ENCODE measurements at places on chromosomes 13 and 19.

- DNase-seq: no peak
Observed at GRCh38 chr13:80029170-80029569, 311.8 kb downstream of the SPRY2 start.

DNA sequence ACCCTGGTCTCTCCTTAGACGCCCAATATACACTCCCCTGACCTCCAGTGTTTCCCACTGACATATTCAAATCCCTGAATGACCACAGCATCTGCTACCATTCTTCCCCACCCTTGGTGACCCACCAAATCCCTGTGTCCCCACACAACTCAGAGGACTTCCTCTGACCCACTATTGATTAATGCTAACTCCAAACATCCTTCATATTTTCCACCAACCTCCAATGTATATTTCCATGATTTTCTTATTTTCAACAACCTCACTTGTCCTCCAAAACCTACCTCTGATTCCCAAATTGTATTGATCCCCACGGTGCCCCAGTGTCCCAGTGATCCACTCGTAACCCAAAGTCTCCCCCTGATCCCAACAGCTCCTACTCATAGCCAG lies 526 bp upstream of the DMWD start:
- no peak for DNase-seq

- no peak for DNase-seq
Observed at GRCh38 chr19:33376423-33376822, 2.9 kb downstream of the CEBPG start.

GRCh38 chr19:5125797-5126497 lies 157.0 kb downstream of the KDM4B start:
- no peak for DNase-seq

- DNase-seq: no peak
Observed at GRCh38 chr13:113397608-113398425, 33.9 kb upstream of the GRTP1 start.

GRCh38 chr13:95067303-95067702 lies 233.9 kb downstream of the ABCC4 start:
- no peak for DNase-seq

GRCh38 chr13:20119960-20120359 lies 40.9 kb downstream of the GJA3 start:
- no peak for DNase-seq

DNA sequence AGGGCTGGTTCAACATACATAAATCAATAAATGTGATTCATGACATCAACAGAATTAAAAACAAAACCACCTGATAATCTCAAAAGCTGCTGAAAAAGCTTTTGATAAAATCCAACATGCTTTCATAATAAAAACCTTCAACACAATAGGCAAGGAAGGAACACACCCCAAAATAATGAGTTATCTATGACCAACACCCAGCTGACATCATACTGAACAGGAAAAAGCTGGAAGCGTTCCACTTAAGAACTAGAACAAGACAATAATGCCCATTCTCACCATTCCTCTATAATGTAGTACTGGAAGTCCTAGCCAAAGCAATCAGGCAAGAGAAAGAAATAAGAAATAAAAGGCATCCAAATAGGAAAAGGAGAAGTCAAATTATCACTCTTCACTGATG lies 116.2 kb upstream of the FREM2 start:
- no peak for DNase-seq

DNA sequence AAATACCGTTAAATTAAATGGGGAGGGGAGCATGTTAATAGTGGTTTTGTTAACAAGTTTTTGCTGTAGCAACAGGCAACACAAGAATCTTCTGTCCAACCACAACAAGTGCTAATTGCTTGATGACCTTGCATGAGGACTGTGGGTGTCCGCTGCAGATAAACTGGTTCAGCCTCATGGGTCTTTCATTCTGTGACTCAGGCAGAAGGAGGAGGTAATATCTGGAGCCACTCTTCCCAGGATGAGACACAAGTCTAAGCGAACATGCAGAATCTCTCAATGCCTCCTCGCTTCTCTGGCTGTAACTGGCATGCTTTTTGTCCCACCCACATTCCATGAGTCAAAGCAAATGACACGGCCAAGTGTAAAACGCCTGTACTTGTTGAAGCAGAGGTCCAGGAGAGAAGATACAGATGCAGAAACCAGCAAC lies 56.6 kb upstream of the MYO16 start:
- no peak for DNase-seq

DNA sequence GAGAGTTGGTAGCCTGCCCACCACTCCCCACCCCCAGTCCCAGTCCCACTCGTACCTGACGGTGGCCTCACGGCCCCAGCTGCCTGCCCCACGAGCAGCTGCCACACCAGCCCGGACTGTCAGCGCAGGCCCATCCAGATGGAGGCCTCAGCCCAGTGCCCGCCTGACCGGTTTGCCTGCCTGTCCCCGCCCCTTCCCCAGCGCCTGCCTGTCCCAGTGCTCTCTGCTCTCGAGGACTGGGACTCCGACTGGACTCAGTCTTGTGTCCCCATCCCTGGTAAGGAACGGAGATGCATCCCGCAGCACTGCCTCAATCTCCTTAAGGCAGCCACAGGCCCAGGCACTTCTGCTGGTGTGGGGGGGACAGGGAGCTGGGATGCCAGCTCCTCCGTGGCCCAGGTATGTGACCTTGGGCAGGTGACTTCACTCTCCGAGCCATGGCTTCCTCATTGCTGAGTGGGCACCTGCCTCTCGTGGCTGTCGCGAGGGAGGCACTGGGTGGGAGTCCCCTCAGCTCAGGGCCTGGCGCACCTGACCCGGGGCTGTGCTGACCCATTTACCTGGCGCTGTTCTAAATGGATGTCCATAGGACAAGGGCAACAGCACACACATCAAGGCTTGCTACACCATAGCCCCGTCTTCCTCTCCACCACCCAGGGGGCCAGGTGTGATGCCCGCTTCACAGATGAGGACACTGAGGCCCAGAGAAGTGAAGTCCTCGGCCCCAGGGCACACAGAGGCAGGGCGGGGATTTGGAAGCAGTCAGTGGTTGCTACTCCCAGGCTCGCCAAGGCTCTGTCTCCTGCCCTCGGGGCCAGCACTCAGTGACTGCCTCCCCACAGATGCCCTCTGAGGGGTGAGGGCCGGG lies at the start of gene NKPD1:
TSS of gene NKPD1 (minus strand) at position 113 of the 868 bp plus-strand sequence. CDS start 832 bp downstream, outside the sequence.
- no peak for DNase-seq

GRCh38 chr13:80134346-80134745 lies 206.6 kb downstream of the SPRY2 start:
- no peak for DNase-seq

DNA sequence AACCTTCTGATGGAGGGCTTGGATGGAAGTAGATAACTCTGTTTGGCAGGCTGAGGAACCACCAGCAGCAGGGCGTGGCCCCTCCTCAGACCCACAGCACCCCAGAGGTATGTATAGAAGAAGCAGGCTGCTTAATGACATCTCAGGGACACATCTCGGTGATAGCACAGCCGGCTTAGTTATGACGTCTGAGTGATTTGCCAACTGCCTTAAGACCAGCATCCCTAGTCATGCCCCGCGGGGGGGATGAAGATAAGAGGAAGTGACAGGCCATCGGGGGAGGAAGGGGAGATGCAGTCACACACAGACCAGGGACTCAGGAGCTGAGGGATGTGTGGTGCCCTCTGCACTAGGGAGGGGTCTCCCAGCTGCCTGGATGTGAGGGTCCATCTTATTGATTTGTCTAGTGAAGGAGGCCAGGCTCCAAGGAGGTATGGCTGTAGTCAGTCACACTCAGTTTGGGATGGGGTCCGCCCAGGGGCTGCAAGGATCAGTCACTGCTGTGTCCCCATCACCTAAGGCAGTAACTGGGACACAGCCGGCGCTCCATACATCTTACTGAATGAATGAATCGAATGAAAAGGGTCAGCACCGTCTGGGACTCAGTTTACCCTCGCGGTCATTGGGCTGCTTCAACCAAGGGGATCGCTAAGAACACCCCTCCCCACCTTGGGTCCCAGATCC lies 19.2 kb upstream of the ERCC1 start:
- DNase-seq: no peak

GRCh38 chr13:98476538-98476966 lies 100.4 kb downstream of the STK24 start:
- DNase-seq: no peak

DNA sequence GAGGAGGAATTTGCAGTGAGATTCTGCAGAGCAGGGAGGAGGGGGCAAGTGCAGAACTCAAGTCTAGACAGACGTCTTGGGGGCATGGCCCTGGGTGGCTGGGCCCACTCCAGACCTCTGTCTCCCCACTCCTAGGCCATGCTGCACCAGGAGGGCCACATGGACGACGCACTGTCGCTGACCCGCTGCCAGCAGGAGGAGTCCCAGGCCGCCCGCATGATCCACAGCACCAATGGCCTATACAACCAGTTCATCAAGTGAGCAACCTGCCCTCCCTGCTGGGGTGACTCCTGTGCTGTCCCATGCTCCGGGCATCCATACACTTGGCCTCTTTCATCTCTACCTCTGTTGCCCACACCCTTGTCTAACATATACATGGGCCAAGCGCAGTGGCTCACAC lies 18.1 kb downstream of the RYR1 start:
- DNase-seq: no peak

GRCh38 chr13:71663431-71663830 lies 203.6 kb downstream of the DACH1 start:
- DNase-seq: no peak

DNA sequence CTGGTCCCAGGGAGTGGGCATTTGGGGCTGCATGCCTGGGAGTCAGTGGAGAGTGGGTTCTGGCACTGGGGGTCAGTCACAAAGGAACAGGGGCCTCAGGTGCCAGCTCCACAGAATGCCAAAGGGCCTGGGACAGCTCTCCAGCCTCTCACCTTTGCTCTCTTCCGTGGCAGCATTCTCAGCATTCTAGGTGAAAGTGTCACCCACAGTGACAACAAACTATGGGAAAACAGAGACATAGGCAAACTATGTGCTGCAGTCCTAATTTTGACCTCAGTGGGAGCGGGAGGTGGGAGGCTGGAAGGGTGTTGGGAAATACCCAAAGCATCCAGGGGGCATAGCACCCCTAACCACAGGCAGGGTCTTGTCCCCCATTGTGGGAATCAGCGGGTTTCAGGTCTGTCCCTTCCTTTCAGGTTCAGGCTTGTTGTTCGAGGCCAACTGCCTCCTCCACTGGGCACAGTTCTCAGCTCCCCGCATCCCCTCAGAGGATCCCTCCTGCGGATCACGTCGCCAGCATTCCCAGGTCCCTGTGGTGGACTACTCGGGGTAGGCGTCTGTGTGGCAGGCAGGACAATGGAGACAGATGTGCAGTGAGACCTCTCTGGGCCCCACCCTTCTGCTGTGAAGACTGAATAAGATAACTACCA lies 52.4 kb downstream of the TSHZ3 start:
- DNase-seq: no peak

DNA sequence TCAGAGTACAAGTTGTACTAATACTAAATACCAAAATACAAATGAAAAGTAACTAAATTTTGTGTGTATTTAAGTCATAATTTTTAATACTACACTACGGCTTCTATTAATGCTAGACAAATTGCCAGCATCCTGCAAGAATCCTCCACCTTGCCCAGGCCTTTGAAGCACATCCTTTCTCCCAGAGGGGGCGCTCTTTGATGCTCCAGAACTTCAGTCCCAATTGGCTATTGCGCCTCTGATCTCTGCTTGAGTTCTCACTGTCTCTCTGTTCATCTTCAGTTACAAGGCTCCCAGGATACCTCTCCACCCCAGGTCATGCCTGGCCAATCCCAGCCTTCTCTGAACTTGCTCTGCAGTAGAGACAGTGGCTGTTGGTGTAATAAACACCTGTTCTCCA lies 141.0 kb downstream of the DCLK1 start:
- DNase-seq: no peak

DNA sequence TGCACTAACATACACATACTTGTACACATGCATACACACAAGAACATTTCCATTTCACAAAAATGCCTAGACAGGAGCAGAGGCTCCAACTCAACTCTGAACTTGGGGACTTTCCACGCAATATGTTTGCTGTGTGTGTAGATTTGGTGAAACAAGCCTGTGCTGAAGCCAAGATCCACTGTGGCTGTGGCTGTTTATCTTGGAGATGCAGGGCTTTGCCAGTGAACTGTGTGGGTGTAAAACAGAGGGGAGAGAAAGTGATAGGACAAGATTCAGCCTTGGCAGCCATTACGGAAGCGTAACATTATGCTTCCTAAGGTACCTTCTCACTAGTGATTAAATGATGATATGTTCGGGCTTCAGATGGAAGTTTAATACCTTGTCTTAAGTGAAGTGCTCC lies 73.2 kb upstream of the MBNL2 start:
- no peak for DNase-seq

DNA sequence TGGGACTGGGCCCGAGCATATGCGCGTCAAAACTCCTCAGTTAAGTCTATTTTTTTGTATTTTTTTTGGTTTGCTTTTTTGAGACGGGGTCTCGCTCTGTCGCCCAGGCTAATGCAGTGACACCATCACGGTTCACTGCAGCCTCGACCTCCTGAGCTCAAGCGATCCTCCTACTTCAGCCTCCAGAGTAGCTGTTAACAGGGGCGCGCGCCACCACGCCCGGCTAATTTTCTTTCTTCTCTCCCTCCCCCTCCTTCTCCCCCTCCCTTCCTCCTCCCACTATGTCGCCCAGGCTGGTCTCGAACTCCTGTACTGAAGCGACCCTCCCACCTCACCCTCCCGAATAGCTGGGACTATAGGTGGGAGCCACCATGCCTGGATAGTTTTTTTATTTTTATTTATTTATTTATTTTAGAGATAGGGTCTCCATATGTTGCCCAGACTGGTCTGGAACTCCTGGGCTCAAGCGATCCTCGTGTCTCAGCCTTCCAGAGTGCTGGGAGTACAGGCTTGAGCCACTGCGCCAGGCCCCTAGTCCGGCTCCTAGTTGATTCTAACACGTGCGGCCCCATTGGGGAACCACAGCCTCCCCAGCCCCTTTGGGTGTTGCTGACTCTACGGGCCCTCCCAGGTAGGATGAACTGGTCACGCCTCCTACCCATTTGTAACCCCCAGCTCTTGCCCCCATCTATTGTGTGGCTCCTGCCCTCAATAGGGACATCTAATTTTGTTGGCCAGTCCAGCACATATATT lies 806 bp upstream of the ZNF837 start:
- DNase-seq: no peak

- DNase-seq: no peak
Observed at GRCh38 chr13:30222254-30222653, 85.1 kb downstream of the KATNAL1 start.

GRCh38 chr13:39414339-39414738 lies 188.7 kb downstream of the LHFPL6 start:
- DNase-seq: no peak

- DNase-seq: no peak
Observed at GRCh38 chr13:42715909-42716308, 65.5 kb upstream of the FAM216B start.

DNA sequence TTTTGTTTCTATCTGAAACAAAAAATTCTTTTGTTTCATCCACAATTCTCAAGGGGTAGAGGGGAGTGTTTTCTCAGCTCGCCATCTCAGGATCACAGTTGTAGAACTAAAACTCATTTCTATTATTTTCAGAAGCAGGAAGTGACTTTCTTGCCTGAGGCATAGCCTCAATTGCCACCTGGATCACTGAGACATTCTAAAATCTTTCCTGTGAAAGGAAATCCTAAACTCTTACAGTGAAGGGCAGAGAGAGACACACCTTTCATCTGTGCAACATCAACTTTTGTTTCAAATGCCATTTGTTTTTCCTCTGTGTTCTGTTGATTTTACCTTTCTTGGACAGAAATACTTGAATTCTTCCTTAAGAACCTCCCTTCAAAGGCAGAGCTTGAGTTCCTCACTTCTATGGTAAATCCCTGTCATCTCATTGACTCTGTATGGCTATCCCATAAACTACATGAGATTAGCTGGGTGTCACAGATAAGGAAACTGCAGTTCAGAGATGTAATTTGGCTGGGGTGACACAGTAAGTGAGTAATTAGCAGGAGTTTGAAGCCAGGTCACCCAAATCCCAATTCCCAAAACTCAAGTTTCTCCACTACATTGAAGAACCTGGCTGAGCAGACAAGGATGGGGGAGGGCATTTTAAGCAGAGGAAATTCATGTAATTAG lies 224.4 kb upstream of the HTR2A start:
- no peak for DNase-seq
